ENCODE measurements at places on chromosomes 3 and 15.

- DNase-seq = no peak
These were observed 831.0 kb upstream of the ARPP21 start for GRCh38 chr3:34808287-34808686.

GRCh38 chr15:52224211-52224610, 33.0 kb upstream of the GNB5 start:
- DNase-seq = no peak

DNA sequence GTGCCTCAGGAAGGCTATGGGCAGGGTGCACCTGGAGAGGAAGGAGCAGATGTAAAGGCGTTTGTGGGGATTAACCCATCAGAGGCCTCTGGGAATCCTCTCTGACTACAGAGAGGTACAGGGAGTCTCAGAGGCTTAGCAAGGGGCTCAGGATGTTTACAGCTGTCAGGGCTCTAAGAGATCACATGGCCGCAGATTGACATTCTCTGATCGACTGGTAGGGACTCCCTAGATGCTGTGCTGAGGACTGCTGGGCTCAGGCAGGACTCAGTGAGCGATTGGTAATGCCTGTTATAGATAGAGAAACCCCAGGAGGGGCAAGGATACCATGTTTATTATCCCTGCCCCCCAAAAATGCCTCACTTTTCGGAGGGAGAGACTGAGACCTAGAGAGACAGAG, 103.5 kb downstream of the CORO2B start:
- DNase-seq = no peak

DNA sequence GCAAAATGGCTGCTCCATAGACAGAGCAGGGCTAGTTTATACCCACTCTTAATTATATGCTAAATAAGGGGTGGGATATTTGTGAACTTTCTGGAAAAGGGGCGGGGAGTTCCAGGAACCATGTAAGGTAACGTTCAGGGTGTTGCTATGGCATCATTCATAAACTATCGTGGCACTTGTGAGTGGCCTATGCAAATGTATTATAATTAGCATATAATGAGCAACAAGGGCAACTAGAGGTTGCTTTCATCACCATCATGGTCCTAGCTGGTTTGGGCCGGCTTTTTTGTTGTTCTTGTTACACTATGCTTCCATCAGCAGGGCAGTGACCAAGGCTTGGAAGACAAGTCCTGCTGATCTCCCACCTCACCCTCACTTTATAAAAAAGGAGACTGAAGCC, 43.2 kb upstream of the FGD5 start:
- DNase-seq = no peak

DNA sequence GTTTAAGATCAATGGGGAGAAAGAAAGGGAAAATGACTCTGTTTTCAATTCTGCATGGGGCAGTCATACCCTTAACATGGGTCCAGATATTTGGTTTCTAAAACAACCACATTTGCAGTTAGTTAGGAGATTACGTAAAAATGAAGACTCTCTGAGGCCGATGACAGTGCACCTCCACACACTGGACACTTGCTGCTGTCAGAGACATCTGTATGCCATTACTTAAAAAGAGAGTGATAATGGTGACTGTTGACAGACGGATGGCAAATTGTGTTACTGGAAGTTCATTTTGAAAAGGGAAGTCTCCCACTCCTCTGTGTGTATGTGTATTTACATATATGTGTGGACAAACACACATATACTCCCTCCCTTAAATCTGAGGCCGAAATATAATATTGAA, 304.5 kb upstream of the SEMA6D start:
- no peak for DNase-seq

DNA sequence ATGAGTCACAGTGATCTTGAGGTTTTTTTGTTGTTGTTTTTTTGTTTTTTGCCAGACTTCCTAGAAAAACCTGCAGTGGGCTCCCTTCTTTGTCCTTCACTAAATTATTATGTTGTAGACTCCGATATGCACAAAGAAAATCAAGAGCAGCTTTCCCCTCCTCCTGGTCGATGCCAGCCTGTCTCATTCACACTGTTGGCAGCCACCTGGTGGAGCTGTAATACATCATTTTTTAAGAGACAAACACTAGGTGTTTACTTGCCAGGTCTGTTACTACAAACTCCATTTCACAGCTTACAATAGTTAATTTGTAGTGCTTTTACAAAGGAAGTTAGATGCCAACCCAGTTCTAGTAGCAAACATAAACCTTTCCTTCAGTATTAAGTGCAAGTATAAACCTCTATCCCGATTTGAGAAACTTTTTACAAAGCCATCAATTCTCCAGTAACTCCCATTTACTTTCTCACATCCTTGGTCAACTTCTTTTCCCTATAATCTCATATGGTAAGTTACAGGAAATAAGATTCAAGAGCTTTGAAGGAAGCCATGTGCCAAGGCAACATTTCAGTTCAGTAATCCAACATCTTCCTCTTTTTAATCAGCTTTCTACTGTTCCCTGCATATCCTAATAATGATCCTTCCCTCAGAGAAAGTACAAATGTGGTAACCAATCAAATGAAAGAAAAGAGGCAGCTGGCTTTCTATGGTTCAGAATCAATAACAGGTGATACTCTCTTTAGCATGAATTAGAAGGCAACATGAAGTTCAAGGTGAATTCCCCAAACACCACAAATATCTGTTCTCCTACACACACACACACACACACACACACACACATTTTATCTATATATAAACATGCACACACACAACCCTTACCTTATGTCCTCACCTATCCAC, 14.0 kb downstream of the AAGAB start:
- peak; percentile 4 for DNase-seq

GRCh38 chr3:64651303-64651702, 36.5 kb downstream of the ADAMTS9 start:
- no peak for DNase-seq

GRCh38 chr3:11323813-11324212, 51.6 kb downstream of the ATG7 start:
- no peak for DNase-seq

GRCh38 chr15:69755551-69756310, 303.1 kb downstream of the RPLP1 start:
- peak; percentile 25 for DNase-seq

GRCh38 chr15:91589360-91589759, 264.1 kb upstream of the SLCO3A1 start:
- DNase-seq = peak; percentile 1

DNA sequence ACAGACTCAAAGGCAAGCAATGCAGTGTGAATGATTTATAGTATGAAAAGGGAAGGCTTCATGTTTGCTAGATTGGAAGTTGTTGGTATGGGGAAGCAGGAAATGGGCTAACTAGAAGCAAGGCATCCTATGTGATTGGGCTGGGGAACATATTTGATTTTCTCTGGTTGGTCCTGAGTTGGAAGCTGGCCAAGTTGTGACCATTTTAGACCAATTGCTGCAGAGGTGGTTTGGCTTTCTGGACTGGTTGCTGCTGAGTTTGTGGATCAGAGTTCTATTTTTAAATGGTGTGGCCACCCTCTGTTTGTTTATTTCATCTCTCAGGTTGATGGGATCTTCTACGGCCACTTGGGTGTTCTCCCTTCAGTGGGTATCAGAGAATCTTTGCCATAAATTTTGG, 39.7 kb downstream of the NUDT16 start:
- DNase-seq = no peak

- no peak for DNase-seq
These were observed 50.1 kb downstream of the TLE3 start for GRCh38 chr15:70047386-70048197.

DNA sequence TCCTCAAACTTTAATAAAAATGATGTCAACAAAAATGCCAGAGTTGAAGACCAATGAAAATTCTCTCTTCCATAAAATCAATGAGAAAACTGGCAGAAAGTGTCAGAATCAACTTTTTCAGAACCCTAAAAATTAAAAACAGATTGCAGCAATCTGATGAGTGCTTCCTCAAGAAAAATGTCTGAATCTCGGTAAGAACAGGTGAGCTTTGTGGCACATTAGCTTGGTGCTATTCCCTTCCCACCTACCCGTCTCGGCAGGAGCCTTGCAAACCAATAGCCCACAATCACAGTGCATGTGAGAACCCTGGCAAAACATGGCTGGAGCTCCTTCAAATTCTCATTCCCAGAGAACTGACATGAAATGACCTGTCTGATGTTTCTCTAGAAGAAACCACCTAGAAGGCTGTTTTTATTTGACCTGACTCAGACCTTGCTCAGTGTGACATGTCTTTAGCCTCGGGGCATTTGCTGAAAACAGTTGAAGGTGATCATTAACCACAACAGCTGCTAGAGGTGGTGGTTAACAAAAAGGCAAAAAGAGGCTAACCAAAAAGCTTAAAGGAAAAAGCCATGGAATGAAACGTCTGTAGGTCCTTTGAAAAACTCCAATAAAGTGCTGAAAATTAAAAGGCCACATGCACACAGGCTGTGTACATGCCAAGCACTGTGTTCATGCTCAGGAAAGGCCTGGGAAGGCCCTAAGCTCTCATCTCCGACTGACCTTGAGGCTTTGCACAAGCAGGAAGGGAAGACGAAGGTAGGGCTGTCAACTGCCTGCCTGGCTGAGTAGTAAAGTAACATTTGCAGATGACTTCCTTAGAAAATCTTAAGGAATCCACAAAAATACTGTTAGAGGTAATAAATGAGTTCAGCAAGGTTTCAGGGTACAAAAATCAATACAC, 253.0 kb upstream of the NSMCE3 start:
- no peak for DNase-seq

- DNase-seq = no peak
These were observed 39.9 kb upstream of the SKOR1 start for GRCh38 chr15:67785431-67785830.

Data from NCI-H2171 (cell line).